MV-4-11 (cell line): ENCODE measurements at places on chromosomes 16 and 17.
A peak's percentile ranks its signal among the peaks of the same experiment; 100 is the strongest.

GRCh38 chr16:12819126-12820117 is 15.7 kb upstream of the CPPED1 start:
- DNase-seq, result peak; percentile 7

DNA sequence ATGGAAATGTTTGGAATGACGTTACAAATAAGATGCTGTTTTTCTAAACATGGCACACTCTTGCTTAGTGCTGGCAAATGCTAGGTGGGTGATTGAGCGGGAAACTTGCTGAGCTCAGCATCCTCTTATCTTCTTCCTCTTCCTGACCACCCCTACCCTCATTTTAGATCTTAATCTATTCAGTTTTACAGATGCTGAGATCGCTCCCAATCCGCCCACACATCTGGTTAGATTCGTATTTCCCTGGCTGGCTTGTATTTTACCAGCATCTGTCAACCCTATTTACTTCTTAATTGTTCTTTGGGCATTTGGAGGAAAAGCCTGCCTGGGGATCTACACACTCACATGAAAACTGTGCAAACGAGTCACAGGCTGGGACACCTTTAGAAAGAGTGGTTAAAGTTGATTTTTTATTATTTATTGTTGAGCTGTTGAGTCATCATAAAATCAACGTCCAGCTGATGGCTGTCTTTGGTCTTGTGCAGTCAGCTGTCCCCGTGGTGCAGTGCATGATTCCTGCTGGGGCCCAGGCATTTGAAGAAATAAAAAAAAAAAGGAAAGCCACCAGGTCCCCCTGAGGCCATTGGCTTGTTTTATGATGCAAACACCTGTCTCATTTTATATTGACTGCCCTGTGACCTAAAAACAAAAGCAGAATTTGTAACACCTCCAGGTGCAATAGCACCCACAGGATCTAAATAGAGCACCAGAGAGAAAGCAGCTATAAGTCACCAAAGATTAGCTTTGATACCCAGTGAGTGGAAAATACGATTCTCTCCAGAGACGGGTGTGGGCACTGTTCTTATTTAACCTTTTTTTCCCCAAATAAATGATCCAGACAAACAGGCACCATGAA is 258.6 kb downstream of the HS3ST3B1 start:
- no peak for DNase-seq

- no peak for DNase-seq
These were observed 45.4 kb upstream of the RASD1 start for GRCh38 chr17:17541640-17542001.

DNA sequence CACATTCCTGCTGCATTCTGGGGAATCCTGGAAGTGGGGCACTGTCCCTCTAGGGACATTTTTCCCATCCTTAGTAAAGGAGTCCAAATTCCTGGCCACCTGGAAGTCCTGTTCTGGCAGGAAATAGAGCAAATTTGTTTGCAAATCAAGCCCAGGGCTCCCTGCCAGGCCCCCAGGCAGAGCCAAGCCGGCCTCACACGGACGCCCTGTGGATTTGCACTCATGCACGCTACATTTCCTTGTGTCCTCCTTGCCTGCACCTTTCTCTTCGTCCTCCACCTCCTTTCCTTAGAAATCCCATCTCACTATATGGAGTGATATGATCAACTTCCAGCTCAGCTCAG is 7.0 kb upstream of the CALB2 start:
- DNase-seq, result no peak

- DNase-seq, result peak; percentile 41
These were observed 12.5 kb downstream of the SLC22A31 start for GRCh38 chr16:89187770-89188392.

DNA sequence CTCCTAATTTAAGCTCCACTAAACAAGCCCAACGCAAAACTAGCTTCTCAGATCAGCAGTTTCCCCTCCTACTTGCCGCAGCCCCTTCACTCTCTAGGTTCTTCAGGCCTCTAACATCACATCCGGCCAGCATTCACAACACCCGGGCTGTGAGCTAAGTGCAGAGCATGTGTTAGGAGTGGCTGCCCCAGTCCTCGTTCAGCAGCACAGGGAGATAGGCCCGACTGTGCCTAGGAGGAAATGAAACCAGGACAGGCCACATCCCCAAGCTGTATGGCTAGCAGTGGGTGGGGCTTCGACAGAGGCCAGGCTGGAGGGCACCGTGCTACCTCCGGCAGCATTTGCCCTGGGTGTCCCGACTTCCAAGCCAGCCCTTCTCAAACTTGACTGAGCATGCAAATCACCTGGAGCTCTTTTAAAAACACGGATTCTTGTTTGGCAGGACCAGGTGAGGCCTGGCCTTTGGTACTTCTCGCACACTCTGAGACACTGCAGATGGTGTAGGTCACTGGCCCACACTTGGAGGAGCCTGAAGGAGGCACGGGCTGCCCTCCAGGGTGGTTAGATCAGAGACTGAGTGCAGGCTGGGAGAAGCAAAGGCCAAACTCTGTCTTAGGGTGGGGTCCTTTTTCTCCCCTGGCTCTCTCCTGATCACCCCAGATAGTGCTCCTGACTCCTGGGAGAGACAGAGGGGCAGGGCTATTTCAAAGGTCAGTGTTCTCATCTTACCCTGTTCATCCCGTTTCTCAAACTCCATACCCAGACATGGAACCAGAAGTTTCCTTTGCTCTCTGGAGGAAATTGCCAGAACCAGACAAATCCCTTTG is 202.0 kb downstream of the C16orf78 start:
- peak; percentile 97 for DNase-seq

- no peak for DNase-seq
These were observed 1.4 kb upstream of the PRPF8 start for GRCh38 chr17:1686086-1686485.

DNA sequence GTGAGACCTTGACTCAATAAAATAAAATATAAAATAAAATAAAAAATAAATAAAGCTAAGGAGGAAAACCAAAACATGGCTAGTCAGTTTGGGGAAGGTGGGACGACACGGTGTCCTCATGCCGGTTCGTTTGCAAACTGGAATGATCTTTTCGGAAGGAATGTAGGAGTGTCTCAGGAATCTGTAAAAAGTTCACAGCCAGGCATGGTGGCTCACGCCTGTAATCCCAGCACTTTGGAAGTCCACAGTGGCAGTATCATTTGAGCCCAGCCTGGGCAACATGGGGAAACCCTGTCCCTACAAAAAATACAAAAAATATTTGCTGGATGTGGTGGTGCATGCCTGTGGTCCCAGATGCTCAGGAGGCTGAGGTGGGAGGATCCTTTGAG is 14.7 kb upstream of the RPTOR start:
- DNase-seq, result no peak

DNA sequence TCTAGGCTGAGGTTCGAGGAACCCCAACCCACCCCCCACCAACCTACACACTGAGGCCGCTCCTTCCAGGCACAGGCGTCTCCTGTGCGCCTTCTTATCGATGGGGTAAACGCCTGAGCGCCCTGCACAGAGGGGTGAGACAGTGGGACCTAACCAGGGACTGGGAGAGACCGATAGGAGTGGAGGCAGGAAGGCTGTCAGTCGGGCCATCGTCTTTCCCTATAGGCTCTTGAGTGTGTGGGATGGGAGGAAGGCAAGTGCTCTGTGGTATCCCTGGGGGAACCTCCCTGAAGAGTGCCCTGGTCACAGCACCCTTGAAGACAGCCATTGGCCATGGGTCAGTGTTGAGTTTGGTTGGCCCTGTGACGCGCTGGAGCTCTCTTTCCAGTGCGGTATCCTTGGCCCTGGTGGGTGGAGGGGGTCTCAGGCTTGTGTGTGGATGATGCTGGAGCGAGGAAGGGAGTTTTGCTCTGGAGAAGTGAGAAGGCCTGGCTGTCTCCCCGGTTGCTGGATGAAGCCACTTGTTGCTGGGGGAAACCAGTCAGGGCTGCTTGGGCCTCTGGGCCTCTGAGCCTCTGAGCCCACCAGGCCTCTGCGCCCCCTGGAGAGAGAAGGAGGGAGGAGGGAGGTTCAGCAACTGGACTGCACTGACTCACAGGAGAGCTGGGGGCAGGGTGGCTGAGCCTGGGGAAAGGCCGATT is 1.7 kb downstream of the GPRC5C start:
- DNase-seq, result no peak

- DNase-seq, result peak; percentile 82
These were observed 29.2 kb downstream of the NOL11 start for GRCh38 chr17:67746704-67747571.

DNA sequence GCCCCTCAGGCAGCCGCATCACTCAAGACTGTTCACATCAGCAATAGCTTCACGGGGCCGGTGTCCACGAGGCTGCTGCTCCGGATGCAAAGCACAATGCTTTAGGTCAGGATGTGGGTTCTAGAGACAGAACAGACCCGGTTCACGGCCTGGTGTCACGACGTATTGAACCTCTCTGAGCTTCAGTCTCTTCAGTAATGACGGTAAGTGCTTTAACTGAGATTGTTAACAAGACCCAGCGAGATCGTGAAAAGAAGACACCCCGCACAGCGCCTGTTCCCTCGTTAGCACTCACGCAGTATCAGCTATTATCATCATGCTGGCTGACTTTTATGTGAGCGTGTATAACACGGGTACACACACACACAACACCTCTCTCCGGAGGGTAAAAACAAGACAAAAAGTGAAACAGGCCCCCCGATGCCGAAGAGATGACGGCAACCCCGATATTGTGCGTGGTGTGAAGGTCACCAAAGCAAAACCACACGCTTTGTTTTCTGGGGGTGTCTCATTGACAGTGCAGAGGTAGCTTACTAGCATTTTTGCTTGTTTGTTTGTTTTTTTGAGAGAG is 21.4 kb upstream of the ABR start:
- DNase-seq, result no peak

- no peak for DNase-seq
These were observed 68.8 kb downstream of the LMF1 start for GRCh38 chr16:901715-902601.

DNA sequence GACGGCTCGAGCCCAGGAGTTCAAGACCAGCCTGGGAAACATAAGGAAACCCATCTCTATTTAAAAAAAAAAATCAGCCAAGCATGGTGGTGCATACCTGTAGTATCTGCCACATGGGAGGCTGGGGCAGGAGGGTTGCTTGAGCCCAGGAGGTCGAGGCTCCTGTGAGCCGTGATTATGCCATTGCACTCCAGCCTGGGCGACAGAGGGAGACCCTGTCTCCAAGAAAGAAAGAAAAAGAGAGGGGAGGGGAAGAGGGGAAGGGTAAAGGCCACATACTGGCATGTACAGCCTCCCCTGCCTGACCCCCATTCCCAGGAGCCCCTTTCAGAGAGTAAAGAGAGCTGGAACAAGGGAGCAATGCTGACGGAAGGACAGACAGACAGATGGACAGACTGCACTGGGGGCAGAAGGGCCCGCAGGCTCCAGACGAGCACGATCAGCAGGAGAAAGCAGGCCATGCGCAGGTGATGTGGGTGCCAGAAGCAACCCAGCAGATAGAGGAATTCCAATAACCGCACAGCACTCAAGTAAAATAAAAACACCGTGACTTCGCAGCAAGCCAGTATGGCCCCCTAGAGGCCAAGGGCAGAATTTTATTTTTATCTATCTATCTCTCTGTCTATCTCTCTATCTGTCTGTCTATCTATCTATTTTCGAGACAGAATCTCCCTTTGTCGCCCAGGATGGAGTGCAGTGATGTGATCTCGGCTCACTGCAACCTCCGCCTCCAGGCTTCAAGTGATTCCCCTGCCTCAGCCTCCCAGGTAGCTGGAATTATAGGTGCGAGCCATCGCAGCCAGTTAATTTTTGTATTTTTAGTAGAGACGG is 27.1 kb upstream of the SNN start:
- DNase-seq, result peak; percentile 47

DNA sequence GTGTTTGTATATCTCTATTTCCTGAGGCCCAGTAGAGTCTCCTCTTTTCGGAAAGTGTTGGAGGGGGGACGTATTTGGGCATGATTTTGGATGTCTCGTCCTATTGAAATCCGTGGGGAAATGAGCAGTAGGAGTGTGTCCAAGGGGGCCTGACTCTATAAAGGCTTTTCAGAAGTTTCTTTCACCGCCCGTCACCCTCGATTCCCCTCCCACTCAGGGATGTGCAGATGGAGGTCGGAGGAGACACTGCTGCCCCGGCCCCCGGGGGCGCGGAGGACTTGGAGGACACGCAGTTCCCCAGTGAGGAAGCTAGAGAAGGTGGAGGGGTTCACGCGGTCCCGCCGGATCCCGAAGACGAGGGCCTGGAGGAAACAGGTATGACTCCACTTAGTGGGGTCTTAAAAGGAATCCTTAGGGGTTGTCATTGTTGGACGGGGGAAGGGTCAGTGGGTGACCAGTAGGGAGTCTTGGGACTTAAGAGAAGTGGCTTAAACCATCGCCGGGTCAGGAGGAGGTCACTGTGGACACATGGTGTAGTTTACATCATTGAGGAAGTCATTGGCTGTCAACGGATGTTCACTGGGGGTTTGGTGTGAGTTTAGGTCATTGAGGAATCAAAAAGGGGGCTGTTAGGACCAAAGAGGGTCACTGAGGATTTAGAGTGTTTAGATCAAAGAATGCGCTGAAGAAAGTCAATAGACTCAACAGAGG is 424 bp downstream of the MON1B start:
- DNase-seq, result peak; percentile 85

DNA sequence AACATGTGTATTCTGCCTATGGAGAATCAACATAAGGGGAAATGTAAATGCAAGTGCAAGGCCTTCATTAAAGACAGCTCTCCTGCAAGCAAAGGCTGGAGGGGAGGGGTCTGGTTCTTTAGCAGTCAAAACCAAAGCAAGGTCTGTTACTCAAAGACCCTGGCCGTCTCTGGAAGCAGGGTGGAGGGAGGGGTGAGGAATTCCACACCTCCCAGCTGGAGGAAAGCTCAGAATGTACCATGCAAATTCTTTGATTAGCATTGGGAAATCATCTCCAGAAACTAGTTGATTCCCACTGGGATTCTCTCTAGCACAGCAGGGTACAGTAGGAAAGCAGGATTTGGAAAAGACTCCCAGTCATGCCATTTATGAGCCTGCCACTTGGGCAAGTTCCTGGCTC is 77.3 kb upstream of the ASIC2 start:
- DNase-seq, result no peak

GRCh38 chr16:67881621-67882161 is 3.0 kb upstream of the NRN1L start:
- DNase-seq, result no peak

- DNase-seq, result no peak
These were observed 219.4 kb upstream of the CIBAR2 start for GRCh38 chr16:85331688-85332087.

DNA sequence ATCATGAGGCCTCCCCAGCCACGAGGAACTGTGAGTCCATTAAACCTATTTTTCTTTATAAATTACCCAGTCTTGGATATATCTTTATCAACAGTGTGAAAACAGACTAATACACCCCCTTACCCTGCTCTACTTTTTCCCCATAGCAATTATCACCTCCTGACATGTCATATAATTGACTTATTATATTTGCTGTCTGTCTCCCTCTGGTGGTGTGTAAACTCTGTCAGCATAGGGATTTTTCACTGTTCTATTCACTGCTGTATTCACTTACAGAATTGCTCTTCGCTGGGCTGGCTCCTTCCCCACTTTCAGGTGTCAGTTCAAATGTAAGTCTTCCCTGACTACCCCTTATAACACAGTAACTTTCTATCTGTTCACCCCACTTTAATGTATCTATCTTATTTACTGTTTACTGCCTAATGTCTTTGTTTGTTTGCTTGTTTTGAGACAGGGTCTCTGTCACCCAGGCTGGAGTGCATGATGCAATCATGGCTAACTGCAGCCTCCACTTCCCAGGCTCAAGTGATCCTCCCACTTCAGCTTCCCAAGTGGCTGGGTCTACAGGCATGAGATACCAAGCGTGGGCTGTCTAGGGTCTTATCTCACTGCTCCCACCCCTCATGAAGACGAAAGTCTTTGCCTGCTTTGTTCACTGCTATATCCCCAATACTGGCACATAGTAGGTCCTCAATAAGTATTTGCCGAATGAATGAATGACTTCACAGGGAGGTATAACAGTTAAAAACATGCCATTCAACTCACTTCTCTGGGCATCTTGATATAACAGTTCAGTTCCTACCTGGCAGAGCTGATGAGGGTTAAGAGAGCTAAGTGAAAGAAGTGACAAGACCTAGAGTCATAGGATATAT is 52.4 kb upstream of the CDH3 start:
- no peak for DNase-seq
